ENCODE measurements at places on chromosomes 3 and 15.

- DNase-seq, result no peak
- no peak overlapping the region for H3K27ac ChIP-seq
- H3K27me3 ChIP-seq, result peaks cover 21% of the 10 kb centered on the region
- H3K4me1 ChIP-seq, result peaks cover 24% of the 10 kb centered on the region
These were observed 6.2 kb downstream of the MYO1E start for GRCh38 chr15:59366333-59367021.

- peaks cover 29% of the 10 kb centered on the region for H3K27me3 ChIP-seq
- no peaks in the 10 kb centered on the region for H3K4me1 ChIP-seq
- H3K36me3 ChIP-seq, result no peaks in the 10 kb centered on the region
- no peak within 1 kb of the TSS for H3K27ac ChIP-seq
These were observed at the start of gene SLC2A2 for GRCh38 chr3:171026597-171027293. Gene SLC2A2 (minus strand): TSS chr3:171026720. CDS start chr3:171026670, 50 bp downstream.

DNA sequence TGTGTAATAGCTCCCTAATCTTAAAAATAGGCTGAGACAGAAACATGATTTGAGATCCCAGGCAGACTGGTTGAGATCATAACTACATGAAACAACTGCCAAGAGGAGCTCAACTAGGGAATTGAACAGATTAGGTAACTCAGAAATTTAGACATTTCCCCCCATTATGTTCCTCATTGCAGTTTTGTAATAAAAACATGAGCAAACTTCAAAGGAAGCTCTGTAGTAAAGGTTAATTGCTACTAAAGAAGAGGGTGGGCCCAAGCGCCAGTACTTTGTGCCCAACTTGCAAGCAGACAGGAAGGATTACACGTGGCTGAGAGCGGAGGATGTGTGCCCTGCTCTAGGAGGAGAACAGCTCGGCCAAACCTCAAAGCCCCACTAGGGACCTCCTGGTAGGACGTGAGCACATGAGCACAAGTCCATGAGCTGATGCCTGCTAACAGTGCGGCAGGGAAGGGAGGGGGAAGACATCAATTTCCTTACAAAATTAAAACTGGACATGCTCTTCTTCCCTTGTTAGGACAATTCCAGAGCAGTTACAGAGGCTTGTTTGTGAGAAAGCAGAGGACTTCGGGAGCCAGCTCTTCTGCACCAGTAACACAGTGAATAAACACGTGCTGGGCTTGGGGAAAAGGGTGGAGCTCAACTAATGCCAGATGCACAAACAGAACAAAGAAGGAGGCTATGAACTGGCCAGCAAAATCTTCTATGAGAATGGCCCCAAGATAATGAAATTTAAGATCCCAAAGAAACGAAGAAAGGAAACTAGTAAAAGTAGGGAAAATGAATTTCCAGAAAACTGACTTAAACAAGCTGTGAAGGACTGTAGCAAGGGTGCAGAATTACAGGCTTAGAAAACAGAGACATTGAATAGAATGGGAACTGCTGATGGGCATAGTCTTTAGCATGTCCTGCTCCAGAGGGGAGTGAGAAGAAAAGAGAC is 275.5 kb downstream of the MECOM start:
- DNase-seq, result no peak
- H3K36me3 ChIP-seq, result no peaks in the 10 kb centered on the region

DNA sequence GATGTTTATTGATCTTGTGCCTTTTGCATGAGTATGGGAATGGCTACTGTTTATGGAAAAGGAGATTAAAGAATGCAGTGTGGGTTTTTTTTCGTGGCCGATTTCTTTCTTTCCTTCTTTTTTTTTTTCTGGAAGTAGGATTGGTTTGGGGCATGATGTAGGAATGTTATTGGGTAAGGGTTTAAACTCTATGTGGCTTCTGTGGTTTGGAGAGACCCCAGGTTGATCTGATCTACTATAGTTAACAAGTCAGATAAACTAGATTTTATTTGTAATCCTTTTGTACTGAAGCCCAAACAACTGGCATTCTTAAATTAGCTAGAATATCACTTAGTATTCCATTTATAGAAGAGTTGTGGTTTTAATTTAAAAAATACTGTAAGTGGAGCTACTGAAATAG is 304.8 kb downstream of the LPP start:
- no peak overlapping the region for H3K4me3 ChIP-seq
- no peak for DNase-seq
- H3K4me1 ChIP-seq, result peaks cover 2% of the 10 kb centered on the region
- no peak overlapping the region for H3K27ac ChIP-seq
- peaks cover 6% of the 10 kb centered on the region for H3K36me3 ChIP-seq

- H3K27me3 ChIP-seq, result no peaks in the 10 kb centered on the region
- DNase-seq, result no peak
- H3K4me3 ChIP-seq, result no peak overlapping the region
- no peaks in the 10 kb centered on the region for H3K4me1 ChIP-seq
These were observed 127.4 kb downstream of the TMCC1 start for GRCh38 chr3:129766135-129766534.

GRCh38 chr3:45104715-45105711 is 41.2 kb downstream of the CDCP1 start:
- H3K4me3 ChIP-seq, result peak overlapping the region; percentile 48
- H3K36me3 ChIP-seq, result peaks cover 3% of the 10 kb centered on the region
- peaks cover 80% of the 10 kb centered on the region for H3K4me1 ChIP-seq
- DNase-seq, result no peak
- peak overlapping the region; percentile 86 for H3K27ac ChIP-seq
